ENCODE measurements at places on chromosomes 6 and 20.

- no peak for DNase-seq
Measured at GRCh38 chr20:63395723-63396122, 34.6 kb upstream of the CHRNA4 start.

DNA sequence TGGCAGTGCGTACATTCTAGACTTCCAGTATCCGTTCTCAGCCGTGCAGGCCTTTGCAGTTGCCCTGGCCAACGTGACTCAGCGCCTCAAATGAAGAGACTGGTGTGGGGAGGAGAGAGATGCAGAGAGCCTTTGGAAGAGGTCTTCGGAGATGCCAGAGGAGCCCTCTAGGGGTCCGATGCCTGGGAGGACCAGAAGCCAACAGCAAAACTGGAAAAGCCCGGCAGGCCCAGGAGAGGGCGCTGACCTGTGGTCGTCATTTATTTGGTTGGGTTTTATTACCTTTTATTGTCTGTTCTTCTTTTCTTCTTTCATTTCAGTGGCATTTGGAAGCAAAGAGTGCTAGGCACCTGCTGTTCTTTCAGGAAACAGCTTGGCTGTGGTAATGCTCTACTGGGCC is 53.3 kb upstream of the TMEM181 start:
- peak; percentile 94 for DNase-seq

DNA sequence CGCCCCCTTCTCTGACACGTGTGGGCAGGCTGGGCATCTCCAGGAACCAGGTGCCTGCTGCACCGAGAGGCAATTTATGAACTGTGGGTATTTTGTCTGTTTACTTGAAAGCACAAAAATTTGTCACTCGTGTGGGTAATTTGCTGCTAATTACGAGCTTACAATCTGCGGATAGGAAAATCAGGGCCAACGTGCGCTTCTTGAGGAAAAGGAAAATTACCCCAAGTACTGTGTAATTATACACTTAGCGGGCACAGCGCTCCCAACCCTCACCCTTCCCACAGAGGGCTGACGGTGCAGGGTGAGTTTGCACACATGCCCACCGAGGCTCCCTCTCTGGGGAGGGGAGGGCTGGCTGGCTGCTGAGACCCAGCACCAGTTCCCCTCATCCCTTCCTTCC is 25.3 kb upstream of the MDGA1 start:
- no peak for DNase-seq

- DNase-seq: no peak
Measured at GRCh38 chr6:29710281-29710941, 12.8 kb upstream of the HLA-F start.

- peak; percentile 60 for DNase-seq
Measured at GRCh38 chr6:40358473-40359460, 228.4 kb downstream of the LRFN2 start.

DNA sequence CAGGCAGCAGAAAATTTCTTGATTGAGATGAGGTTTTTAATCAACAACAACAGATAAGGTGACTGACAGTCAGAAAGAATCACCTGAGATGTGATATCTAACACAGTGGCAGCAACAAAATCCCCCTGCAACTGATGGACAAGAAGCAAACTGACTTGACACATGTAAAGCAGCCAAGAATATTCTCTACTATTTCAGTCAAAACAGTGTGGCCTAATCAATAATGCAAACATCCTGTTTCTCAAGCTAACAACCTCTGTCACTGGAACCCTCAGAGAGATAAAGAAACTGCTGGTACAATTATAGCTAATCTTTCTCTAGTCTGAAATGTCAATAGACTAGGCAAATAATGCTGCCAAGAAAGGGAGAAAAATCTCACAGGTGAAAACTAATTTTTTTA is 4.6 kb upstream of the CGA start:
- no peak for DNase-seq

GRCh38 chr6:147700436-147701209 is 192.1 kb downstream of the SAMD5 start:
- DNase-seq: no peak

GRCh38 chr20:56004007-56004406 is 1.3 kb downstream of the CBLN4 start:
- peak; percentile 85 for DNase-seq

DNA sequence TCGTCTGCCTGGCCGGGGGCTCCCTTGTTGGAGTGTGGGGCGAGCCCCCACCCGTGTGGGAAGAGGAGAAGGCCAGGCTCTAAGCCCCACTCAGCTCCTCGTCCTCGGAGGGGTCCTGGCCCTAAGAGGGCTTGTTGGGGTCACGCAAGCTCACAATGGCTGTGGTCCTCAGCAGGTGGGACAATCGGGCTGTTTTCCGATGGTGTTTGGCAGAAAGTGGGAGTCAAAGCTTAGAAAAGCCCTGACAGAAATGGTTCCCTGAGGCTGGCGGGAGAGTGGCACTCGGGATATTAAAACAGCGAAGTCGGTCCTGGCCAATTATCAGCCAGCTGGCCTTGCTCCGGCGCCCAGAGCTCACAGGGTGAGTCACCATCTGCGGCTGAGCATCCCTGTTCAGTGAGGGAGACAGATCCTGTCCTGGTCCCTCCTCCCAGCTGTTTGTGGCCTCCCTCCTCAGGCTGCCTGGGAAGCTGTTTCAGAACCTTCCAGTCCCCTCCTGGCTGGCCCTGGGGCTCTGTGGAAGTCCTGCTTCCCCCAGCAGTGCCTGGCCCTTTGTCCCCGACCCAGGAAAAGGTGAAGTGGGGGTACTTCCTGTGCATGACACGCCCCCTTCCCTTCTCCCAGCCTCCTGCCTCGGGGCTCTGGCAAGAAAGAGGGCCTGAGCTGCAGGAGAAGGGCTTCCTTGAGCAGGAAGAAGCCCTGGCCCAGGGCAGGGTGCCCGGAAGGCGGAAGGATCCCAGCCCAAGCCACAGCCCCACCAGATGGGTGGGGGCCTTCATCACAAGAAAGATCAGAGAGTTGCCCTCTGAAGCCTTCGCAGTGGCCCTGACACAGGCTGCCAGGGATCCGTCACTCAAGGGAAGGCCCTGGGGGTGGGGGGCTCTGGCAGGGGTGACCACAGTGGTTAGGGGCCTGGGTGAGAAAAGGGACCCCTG is 53.6 kb upstream of the BHLHE23 start:
- peak; percentile 49 for DNase-seq

GRCh38 chr6:134457941-134458340 is 140.0 kb upstream of the SGK1 start:
- peak; percentile 65 for DNase-seq

DNA sequence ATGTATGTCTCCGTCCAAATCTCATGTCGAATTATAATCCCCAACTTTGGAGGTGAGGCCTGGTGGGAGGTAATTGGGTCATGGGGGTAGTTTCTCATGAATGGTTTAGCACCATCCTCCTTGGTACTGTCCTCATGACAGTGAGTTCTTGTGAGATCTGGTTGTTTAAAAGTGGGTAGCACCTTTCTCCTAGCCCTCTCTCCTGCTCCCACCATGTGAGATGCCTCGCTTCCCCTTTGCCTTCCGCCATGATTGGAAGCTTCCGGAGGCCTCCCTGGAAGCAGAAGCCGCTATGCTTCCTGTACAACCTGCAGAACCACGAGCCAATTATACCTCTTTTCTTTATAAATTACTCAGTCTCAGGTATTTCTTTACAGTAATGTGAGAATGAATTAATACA is 123.1 kb downstream of the FYN start:
- peak; percentile 30 for DNase-seq

DNA sequence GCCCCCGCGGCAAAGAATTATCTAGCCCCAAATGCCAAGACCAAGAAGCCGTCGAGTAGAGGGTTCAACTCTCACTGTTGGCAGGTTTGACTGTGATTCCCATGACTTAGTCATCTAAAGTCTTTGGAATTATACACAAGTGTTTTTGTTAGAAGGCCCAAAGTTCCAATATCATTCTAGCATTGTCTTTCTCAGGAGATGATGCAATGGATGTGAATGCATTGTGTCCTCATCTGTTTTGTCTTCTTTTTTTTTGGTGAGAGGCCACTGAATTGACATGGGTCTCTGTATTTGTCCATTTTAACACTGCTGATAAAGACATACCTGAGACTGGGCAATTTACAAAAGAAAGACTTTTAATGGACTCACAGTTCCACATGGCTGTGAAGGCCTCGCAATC is 290.5 kb upstream of the ZFP64 start:
- no peak for DNase-seq

GRCh38 chr6:142378138-142378875 is 76.5 kb downstream of the ADGRG6 start:
- DNase-seq: no peak

All from endodermal cell (in vitro differentiated cells).